GF-D8 (cell line): ENCODE measurements at places on chromosomes 7 and 10.

- no peak for DNase-seq
These were observed 20.7 kb upstream of the PPP2R2D start for GRCh38 chr10:131880016-131880590.

DNA sequence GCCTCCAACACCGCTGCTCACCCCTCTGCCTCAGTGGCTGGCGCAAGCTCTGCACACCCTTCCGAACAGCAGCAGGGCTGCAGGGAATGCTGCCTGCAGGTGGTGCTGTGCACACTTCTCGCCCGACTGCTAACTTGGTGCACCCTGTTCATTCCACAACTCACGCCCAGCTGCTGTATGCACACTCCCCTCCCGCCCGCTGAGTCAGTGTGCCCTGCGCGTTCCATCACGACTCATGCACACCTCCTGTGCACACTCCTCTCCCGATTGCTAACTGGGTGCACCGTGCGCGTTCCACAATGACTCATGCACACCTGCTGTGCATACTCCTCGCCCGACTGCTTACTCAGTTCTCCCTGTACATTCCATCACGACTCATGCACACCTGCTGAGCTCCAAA, 21.5 kb downstream of the ADARB2 start:
- no peak for DNase-seq

GRCh38 chr7:44631458-44632115, 25.2 kb downstream of the OGDH start:
- DNase-seq: peak; percentile 75

GRCh38 chr10:122939856-122940543, 14.0 kb downstream of the C10orf88 start:
- no peak for DNase-seq

DNA sequence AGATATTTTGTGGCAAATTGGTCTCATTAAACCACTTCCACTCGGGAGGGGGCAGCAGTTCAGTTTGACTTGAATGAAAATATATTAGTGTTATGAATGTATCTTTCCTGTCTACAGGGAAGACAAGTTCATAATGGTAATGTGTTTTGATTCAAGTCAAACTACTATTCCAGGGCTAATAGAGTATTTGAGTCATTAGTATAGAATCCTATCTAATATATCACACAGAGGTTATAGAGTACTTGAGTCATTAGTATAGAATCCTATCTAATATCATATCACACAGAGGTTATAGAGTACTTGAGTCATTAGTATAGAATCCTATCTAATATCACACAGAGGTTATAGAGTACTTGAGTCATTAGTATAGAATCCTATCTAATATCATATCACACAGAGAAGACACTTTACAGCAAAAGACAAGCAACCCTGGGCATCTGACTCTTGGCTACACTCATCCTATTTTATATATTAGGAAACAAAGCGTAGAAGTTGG, 199.7 kb upstream of the MAGI2 start:
- no peak for DNase-seq

GRCh38 chr10:30431435-30431911, 2.5 kb upstream of the MAP3K8 start:
- DNase-seq: no peak

GRCh38 chr10:130043491-130043890, 67.1 kb downstream of the C10orf143 start:
- no peak for DNase-seq

- no peak for DNase-seq
These were observed 143.0 kb downstream of the TSPAN12 start for GRCh38 chr7:120714945-120715344.

GRCh38 chr7:133139350-133139749, 57.5 kb upstream of the CHCHD3 start:
- DNase-seq: no peak

GRCh38 chr7:113521468-113521867, 397.3 kb downstream of the PPP1R3A start:
- no peak for DNase-seq

DNA sequence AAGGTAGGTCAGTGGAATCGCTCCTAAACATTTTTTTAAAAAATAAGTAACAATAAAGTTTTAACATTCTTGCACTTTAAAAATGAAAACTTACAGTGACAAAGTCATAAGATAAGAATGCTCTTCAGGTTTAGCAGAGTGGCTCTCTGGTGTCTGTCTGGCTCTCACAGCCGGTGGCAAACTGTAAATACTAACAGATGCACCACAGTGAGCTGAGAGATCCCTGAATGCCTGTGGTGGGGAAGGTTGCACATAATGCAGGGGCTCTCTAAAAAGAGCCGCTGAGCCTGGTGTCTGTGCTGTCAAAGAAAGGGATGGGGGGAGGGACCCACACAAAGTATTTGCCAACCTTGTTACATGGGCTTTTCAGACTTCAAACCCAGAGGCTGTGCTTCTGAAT, 498.3 kb downstream of the CCSER2 start:
- no peak for DNase-seq

DNA sequence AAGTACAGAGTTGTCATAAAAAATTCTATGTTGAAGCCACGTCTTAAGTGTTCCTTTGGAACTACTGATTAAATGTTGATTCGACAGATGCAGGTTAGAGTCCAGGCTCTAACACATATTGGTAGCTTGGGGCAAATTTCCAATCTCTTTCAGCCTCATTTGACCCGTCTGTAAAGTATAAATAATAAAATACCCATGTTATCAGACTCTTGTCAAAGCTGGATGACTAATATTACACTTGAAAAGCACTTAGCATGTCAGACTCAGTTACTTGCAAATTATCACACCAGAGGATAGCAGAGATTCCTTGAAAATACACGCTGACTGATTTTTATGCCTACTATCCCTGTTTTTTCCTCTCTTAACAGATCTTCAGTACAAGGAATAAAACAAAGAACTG, 18.1 kb upstream of the MACC1 start:
- DNase-seq: no peak

- DNase-seq: no peak
These were observed 102.4 kb downstream of the HIPK2 start for GRCh38 chr7:139675127-139676125.

DNA sequence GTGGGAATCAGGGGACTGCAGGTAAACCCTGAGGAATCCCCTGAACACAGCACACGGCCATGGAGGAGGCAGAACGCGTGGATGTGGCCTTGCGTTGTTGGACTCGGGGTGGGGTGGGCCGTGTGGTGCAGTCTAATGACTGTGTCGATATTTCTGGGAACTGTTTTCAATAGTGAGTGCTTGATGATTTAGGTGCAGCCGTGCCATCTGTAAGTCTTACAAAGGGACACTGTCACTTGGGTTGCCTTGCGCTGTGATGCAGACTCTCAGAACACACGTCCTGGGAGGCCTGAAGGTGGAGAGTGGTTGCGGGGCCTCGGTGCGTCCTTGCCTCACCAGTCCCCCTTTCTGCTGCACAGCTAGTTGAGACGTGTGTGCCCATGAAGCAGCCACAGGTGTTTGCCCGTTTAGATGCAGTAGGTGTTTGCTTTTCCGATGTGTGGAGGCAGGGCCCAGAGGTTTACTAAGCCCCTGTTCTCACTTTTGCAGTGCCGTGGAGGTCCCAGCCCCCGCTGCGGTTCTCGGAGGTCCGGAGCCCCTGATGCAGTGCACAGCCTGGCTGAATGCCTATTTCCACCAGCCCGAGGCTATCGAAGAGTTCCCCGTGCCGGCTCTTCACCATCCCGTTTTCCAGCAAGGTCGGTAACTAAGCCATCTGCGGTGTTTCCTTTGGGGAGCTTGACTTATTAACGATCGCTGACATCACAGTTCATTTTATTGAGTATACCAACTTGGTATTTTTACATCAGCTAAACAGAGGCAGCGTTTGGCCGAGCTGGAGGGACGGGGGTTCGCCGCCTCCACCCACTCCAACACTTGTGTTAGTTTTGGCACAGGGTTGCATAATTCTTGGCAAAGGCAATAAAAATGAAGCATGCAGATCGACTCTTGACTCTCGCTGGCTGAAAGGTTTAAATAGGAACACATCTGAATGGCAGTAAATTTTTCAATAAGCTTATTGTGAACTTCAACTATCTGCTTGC, 240.7 kb downstream of the MGMT start:
- no peak for DNase-seq

- no peak for DNase-seq
These were observed 218.0 kb downstream of the WDR37 start for GRCh38 chr10:1274111-1274661.

GRCh38 chr7:155916926-155917655, 104.8 kb upstream of the SHH start:
- DNase-seq: no peak

DNA sequence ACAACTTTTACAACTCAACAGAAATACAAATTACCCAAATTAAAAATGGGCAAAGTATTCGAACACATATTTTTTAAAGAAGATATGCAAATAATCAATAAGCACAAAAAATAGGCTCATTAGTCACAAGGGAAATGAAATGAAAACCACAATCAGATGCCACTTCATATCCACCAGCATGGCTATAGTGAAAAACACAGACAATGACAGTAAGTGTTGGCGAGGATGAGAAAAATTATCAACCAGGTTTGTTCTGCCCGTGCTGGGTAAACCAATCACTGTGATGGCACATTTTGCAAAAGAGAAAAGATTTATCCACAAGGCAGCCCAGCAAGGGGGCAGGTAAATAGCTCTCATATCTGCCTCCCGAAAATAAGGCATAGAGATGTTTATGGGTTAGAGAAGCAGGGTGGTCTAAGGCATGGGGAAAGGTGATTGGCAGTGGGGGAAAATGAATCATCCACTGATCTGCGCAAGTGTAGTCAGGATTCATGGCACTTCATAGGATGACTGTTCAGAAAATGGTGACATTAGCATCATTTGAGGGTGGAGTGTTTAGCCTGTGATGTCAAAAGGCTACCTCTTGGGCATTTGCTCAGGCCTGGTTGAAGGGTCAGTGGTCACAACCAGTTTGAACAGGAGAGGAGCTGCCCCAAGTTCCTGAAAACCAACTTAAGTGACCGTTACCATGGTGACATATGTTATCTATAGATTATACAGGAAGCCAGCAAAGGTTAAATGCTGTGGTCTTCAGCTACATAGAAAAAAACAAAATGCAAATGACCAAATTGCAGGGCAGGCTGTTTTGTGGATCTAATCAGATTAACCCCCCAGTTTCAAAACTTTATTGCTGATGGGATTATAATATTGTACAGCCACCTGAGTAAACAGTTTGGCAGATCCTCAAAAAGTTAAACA, 8.0 kb upstream of the CFAP70 start:
- DNase-seq: no peak

GRCh38 chr7:76060842-76061241, 12.9 kb downstream of the MDH2 start:
- DNase-seq: no peak

- no peak for DNase-seq
These were observed 15.1 kb downstream of the TRUB1 start for GRCh38 chr10:114953047-114953446.

- no peak for DNase-seq
These were observed 55.8 kb upstream of the ITGA8 start for GRCh38 chr10:15775513-15775912.

DNA sequence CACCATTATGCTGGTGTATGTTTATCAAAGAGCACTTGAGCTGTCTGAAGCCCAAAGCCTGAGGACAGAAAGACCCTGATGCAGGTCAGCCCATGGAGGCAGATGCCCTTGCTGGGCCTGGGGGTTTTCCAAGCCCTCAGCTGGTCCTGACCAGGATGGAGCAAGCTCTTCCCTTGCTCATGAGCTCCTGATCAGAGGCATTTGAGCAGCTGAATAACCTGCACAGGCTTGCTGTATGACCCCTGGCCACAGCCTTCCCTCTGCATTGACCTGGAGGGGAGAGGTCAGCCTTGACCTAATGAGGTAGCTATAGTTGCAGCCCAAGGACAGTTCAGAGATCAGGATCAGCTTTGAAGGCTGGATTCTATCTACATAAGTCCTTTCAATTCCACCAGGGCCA, 13.0 kb downstream of the AQP1 start:
- DNase-seq: no peak

- DNase-seq: no peak
These were observed 221.6 kb upstream of the MKLN1 start for GRCh38 chr7:131105799-131106680.

- no peak for DNase-seq
These were observed 29.9 kb upstream of the RAPGEF5 start for GRCh38 chr7:22386865-22387264.

- DNase-seq: no peak
These were observed 49.7 kb downstream of the SDHAF3 start for GRCh38 chr7:97167176-97167575.

DNA sequence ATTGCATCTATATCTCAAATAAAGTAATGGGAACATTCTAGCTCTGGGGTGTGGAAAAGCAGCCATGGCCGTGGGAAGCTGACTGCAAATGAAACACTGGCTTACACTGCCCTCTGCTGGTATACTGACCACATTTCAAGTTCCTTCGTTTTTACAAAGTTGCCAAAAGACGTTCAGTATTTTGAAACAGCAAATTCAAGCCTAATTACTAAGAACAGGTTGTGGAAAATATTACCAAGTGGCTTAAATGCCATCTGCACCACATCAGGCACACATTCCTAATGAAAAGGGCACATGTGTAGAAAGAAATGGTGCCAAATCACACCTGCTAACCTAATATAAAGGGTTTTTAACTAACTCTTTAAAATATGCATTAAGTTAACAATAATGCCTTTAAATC, 83.9 kb downstream of the JAZF1 start:
- peak; percentile 41 for DNase-seq

- DNase-seq: no peak
These were observed 22.8 kb upstream of the ITGB8 start for GRCh38 chr7:20307901-20308300.

- no peak for DNase-seq
These were observed 35.6 kb upstream of the ANTXRL start for GRCh38 chr10:46250898-46251856.

GRCh38 chr10:133326223-133326551, 10.5 kb downstream of the CALY start:
- no peak for DNase-seq

DNA sequence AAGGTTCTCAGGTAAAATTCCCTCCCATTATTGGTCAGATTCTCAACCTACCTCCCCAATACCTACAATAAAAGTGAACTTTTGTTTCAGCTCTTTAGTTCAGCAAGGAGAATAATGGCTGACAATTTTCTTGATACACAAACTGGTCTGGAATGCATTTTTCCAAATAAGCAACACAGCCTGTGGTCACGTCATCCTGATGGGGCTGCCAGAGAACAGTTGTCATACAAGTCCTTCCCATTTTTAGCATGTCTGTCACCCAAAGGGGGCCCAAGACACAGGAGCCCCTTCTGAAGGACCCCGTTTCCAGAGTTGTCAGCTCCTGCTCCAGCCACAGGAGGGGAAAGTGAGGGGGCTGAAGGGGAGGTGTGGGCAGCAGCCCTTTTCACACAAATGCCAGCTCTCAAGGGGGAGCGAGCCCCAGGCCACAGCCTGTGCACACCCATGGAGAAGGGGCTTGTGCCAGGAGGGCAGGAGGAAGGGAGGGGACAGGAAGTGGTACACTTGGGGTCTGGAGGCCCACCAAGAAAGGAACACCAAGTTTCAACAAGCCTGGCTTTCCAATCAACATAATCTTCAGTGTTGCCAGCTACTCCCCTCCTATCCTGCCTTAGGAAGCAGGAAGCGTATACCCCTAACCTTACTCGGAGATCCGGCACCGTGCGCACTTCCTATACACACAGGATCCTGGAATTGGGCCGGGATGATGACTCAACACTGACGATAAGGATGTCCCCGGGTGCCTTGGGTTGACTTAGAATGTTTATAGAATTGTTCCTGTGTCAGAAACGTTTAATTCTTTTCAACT, 43.4 kb upstream of the PDLIM1 start:
- DNase-seq: no peak
